Fibroblast of lung (primary cell): ENCODE measurements at places on chromosomes 6 and 20.

DNA sequence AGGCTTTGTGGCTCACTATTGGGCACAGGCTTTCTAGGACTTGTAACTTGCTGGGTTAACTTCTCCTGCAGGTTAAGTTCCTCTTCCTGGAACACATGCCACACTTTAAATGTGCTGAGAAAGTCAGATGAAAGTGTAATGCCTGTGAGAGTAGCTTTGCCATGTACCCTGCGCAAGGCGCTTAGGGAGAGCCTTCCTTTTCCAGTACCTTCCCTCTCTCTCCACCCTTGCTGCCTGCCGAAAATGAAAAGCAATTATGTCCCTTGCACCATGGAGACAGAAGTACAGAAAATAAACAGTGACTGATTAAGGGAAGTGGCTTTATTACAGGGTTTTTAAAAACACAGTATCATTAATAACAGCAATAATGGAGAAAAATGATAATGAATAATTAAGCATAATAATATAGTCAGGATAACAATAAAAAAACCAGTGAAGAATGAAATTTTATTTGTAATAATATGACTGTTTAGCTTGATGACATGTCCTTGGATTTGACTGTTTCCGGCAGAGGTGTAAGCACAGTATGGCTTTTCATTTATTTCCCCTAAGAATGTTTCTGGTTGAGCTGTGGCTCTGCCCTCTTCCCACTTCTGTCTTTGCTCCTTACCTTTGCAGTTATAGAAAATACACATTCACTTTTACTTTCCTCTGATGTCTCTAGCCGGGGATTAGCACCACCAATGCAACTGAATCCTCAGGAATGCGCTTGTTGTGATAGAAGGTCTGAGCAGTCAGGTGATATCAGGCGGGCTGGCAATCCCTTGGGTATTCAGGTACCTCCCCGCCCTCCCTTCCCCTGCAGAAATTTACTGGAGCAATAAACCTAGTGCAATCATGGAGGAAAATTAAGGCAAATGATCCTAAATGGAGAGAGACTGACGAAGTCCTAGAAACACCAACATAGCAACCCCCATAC is 472.3 kb upstream of the CITED2 start:
- DNase-seq = no peak

DNA sequence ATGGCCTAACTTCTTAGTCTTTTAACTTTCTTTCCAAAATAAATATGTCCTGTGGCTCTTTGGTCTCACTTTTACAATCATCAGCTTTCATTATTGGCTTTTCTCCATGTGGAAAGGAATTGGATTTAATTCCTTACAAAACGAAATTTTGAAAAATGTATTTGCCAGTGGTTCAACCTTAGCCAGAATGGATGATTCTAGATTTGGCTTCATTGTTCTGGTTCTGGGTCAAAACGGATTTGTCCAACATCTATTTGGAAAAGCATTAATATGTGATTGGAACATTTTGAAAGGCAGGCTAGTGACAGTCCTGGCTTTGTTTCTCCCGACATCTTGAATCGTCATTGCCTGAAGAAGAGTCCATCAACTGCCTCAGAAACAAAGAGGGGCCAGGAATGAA is 59.2 kb downstream of the TENT5A start:
- DNase-seq = no peak

DNA sequence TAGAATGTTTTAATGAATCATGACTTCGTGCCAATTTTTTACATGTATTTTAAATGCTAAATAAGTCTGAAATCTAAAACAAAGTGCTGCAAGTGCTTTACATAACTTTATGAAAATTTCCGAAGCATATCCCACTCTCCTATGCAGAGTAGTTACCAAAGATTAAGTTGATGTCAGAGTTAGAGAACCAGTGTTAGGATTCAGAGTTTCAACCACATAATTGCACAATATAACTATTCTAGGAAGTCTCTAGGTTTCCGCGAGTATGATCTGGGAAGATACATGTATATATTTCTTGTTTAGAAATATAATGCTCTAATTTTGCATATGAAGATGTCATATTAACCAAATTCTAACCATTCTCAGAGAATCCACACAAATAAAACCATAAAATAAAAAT is 74.8 kb downstream of the ASCC3 start:
- DNase-seq = peak; percentile 3

- DNase-seq = no peak
These were observed 19.1 kb upstream of the LYRM2 start for GRCh38 chr6:89657445-89658158.

DNA sequence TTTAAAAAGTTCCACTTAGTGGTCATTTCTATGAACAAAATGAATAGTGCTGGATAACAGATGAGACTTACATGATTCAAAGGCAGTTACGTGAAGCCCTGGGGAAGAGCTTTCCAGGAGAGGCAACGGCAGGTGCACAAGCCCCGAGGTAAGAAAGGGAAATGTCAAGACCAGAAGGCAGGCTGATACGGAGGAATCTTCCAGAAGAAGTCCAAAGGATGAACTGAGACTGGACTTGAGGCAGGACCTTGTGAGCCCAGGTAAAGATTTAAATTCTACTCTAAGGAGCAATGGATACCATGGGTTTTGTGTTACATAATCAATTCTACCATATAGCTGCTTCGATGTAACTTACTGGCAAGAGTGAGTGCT is 164.6 kb downstream of the BCAS1 start:
- DNase-seq = no peak

- no peak for DNase-seq
These were observed 806.6 kb downstream of the C6orf118 start for GRCh38 chr6:164502833-164503232.

GRCh38 chr6:154408891-154409500 is 52.4 kb upstream of the IPCEF1 start:
- DNase-seq = peak; percentile 45

- DNase-seq = no peak
These were observed 1.1 kb upstream of the IP6K3 start for GRCh38 chr6:33747823-33748222.

GRCh38 chr6:43852350-43852864 is 82.4 kb downstream of the VEGFA start:
- DNase-seq = no peak
